Stimulated activated effector memory CD8-positive, alpha-beta T cell treated with anti-CD3 and anti-CD28 coated beads, Interleukin-12 subunit alpha, Interleukin-12 subunit beta, amount 100 ng/mL, for 72 hours (primary cell): ENCODE measurements at places on chromosomes 5 and 9.

DNA sequence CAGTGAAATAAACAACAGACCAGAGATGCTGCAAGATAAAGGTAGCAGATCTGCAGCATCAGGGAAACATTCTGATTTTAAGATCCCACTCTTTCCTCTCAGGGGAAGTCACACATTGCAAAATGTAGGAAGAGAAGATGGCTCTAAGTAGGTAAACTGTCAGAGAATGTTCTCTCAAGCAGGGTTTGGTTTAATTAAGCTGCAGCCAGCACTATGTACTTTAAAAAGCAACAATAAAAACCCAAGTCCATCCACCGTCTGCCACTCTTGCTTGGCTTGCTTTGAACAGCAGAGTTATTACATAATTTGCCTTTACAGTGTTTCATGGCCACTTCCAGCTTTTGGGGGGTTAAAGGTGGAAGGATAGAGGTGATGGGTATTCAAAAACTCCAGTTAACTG, 343.2 kb upstream of the DAP start:
- no peak for DNase-seq

GRCh38 chr5:18329328-18329727, 695.1 kb downstream of the TAF11L14 start:
- DNase-seq = no peak

DNA sequence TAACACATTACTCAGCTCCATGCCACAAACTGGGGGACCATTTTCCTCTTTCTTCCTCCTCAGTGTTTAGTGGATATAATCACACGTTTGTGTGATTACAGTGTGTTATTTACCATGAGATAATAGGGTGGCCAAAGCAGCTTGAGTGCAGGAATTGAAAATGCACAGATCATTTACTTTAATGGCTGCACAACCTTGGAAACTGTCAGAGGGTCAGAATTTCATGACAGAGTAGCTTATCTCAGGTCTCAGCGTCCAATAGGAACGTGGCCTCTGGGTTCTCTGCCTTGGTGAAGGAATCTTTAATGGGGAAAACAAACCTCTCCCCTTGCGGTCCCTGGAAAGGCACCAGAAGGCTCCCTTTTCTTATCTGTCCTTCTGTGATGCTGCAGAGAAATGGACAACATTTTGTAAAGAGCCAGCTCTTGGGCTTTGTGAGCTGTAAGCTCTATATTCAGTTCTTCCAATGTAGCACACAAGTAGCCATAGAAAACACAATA, 87.4 kb upstream of the CD180 start:
- no peak for DNase-seq

GRCh38 chr5:92308679-92309078, 925.6 kb upstream of the ARRDC3 start:
- DNase-seq = no peak

- no peak for DNase-seq
Observed at GRCh38 chr9:133126697-133127339, 5.8 kb upstream of the RALGDS start.

DNA sequence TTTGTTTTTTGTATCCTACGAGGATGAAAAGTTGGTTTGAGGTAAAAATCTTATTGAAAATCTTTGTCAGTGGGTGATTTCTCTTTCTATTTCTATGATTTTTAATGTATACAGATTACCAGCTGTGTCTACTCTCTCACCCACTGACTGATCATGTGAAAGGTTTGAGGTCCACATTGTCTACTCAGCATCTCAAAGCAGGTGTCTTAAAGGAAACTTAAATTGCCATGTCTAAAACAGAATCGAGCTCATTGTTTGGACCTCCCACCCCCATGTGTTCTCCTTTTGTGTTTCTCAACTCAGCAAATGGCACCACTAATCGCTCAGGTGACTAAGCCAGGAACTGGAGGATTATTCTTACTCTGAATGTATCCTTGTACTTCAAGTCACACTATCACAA, 121.5 kb downstream of the YTHDC2 start:
- no peak for DNase-seq

DNA sequence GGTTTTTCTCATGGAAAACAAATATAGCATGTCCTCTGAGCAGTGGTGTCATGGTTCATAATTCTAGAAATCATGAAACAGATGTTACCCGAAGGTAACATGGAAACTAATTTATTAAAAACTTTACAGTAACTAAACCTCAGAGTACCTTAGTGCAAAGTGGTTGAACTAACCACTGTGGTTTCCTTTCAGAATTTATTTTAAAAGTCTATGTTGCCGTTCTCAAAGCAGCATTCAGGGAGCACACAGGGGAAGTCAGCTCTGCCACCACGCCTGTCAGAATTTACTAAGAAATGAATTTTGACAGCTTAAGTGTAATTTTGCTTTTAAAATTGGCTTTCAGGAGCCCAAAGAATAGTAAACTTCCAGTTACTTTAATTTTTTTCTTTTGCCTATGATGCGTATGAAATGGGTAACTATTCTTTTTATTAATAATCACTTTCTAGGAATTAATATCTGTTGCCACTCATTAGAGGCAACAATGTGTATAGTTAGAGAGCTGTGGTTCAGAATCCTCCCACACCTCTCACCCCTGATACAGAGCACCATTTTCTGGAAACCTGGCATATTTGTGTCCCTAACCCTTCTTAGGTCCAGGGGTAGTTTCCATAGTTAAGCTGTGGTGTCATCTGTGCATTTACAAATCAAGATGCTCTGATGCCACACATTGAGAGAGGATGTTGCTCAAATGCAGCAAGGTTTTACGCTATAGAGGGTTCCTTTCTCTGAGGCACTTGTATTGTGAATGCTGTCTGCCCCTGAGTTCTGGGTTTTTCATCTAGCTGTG, 202.6 kb downstream of the ZSWIM6 start:
- no peak for DNase-seq
